ENCODE measurements at places on chromosomes 6 and 20.

DNA sequence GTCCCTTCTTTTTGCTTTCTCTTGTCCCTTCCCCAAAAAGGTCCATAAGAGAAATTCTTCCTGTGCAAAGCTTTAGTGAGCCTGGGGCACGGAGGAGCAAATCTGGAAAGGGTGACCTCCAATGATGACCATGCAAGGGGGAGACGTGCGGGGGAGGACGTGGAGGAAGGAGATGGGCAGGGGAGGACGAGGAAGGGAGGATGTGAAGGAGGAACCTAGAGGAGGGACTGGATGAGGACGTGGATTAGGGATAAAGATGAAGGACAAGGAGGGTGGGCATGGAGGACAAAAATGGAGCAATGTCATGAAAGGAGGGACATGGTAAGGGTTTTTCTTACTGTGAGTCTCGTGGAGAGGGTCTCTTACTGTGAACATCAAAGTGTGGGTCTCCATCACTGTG lies 139.5 kb downstream of the ERMARD start:
- DNase-seq = no peak

- DNase-seq = no peak
These were observed 8.2 kb upstream of the ADGRF4 start for GRCh38 chr6:47690214-47690613.

GRCh38 chr20:22055981-22056380 lies 350.5 kb downstream of the PAX1 start:
- no peak for DNase-seq

GRCh38 chr20:53517146-53517545 lies 76.5 kb downstream of the ZNF217 start:
- no peak for DNase-seq

DNA sequence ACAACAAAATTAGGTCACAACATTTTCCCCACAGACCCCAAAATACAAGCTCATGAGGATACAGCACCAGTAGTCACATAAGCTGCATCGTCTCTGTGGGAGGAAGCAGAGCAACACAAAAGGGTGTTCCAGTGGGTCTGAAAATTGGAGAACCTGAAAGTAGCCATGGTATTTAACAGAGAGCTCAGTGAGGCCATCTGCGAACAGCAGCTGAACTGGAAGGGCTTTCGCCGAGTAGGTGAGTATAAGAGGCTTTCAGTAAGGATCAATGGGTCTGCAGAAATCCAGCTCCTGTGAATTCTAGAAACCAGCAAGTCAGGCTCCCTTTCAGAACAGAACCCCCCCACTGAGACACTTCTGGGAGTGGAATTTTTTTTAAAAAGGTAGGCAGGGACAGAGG lies 120.0 kb upstream of the RREB1 start:
- DNase-seq = no peak

GRCh38 chr6:97689078-97689754 lies 406.2 kb upstream of the MMS22L start:
- DNase-seq = no peak

- no peak for DNase-seq
These were observed 100.3 kb downstream of the ZNF217 start for GRCh38 chr20:53493311-53493857.

GRCh38 chr6:167907837-167908681 lies 81.3 kb downstream of the AFDN start:
- no peak for DNase-seq

- DNase-seq = no peak
These were observed 14.1 kb downstream of the AIG1 start for GRCh38 chr6:143074670-143075318.

GRCh38 chr6:81820980-81821379 lies 68.5 kb upstream of the TENT5A start:
- no peak for DNase-seq

- no peak for DNase-seq
These were observed 48.0 kb upstream of the GTSF1L start for GRCh38 chr20:43774754-43775153.

DNA sequence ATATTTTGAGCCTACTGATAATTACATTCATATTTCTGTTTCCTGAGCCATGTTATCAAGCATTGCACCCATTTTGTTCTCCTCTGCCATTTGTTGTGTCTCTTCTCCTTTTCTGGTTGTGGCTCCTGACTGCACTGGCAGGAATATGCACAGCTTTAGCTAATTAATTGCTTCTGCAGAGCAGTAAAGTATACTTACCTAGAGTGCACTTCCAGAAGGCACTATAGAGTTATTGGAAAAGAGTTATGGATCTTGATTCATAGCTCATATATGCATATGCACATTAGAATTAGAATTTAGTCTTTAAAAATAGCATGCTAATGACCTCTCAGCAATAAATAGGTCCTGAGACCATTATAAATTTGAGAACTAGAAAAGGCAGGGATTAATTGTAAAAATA lies 262.6 kb downstream of the NKAIN2 start:
- DNase-seq = no peak

DNA sequence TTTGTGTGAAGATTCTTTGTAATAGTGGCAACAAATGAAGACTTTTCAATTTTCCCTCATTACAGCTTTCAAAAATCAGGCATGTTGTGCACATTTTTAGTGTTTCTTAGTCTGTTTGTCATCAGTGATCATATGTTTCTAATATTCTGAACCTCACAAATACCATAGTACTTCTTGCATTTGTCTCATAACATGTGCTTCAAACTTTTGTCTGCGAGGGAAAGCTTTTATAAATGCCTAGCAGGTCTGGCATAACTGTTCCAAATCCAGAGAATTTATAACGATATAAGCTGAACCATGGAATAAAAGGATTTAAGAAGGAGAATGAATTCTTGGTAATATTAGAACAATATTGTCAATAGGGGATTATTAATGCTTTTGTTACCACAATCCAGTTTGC lies 670.2 kb downstream of the RFPL4B start:
- no peak for DNase-seq

Measured in AG04449 (cell line).